ENCODE measurements at places on chromosomes 12 and 14.

- no peak for DNase-seq
Measured at GRCh38 chr12:121034616-121035305, 4.3 kb downstream of the OASL start.

DNA sequence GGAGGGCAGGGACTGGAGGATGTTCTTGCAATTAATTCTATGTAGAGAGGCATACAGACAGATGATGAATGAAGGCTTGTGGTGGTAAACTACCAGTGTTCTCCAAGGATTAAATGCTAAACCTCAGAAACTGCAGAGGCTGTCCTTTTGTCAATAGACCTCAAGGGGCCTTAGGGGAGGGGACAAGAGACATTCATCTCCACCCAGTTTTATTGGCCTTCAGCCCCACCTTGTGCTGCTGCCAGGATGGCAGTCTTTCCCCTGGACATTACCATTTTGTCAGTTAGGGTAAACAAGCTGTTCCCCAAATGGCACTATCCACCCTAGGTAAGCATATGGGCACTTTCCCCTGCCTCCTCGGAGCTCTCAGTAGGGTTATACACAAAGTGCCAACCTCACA lies 4.9 kb upstream of the SMAGP start:
- no peak for DNase-seq

DNA sequence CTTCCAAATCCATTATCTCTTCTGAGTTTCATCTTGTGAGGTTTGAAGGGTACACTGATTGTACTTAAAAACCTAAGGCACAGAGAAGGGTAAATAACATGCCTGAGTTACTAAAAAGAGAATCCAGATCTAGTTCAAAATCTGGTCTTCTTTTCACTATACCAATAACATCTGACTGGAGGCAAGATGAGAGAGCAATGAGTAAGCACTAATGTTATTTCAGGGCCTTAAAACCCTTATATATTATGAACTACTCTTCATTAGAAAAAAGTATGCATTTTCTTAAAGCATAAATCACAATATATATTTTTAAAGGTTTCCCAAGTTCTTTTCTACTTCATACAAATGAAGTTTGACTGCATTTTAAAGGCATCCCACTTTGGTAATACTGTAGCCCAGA lies 60.2 kb downstream of the GXYLT1 start:
- no peak for DNase-seq

GRCh38 chr14:77918448-77918847 lies 118.5 kb downstream of the ADCK1 start:
- no peak for DNase-seq

DNA sequence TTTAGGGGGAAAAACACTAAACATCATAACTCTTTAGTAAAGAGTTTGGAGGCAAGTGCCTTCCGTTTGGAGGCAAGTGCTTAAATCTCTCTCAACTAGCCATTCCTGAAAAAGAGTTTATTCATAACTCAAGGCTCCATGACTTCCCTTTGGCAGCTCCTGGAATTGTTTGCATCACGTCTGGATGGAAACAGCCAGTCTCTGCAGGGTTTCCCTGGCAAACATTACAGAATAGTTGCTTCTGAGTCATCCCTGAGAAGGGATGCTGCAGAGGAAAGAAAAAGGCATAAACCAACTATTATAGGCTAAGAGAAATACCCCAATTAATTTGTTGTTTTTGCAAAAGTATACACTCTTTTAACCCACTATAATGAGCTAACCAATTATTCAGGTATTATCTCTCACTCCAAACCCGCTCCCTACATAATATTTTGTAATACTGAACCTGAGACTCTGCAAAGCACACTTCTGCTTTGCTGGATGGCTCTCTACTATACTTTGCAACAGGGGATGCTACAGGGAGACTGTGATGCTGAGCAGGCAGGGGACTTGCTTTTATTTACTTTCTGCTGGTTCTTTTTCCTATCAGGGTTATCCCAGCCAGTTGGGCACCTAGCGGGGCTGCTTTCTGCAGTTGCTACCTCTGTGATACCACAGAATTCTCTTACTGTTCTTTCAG lies 497.7 kb downstream of the FUT8 start:
- DNase-seq = no peak

DNA sequence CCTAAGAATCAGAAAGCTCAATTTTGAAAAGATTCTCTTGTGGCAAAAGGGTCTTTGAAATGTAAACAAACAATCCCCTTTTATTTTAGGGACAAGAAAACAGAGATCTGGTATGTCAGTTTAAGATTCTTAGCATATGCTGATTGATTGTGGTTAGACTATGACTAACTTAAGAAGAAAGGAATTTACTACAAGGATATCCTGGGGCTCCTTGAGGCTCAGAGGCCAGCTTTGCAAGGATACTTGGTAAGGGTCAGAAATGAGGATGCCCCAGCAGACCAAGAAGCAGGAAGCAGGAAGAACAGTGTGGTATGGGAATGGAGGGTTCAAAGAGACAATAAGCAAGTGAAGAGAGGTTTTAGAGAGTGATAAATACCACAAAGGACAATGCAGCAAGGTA lies 474.6 kb downstream of the ETNK1 start:
- no peak for DNase-seq

GRCh38 chr12:107492393-107493134 lies 193.0 kb upstream of the PWP1 start:
- DNase-seq = no peak

- DNase-seq = no peak
Measured at GRCh38 chr14:68226523-68226922, 406.9 kb downstream of the RAD51B start.

DNA sequence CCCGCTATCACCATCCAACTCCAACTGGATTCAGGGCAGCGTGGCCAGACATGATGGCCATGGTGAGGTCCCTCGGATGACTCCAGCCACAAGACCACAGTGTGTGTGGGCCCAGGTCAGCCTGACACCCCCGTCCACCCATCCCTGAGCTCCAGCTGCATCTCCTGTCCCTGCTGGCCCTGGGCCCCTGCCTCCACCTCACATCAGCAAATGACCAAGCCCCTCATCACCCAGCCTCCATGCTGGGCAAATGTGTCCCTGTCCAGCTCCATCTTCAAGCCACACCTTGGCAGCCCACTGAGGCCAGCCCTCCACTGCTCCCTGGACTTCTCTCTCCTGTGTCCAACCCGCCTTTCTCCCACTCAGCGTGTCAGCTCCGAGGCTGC lies 3.2 kb downstream of the GPR132 start:
- no peak for DNase-seq

DNA sequence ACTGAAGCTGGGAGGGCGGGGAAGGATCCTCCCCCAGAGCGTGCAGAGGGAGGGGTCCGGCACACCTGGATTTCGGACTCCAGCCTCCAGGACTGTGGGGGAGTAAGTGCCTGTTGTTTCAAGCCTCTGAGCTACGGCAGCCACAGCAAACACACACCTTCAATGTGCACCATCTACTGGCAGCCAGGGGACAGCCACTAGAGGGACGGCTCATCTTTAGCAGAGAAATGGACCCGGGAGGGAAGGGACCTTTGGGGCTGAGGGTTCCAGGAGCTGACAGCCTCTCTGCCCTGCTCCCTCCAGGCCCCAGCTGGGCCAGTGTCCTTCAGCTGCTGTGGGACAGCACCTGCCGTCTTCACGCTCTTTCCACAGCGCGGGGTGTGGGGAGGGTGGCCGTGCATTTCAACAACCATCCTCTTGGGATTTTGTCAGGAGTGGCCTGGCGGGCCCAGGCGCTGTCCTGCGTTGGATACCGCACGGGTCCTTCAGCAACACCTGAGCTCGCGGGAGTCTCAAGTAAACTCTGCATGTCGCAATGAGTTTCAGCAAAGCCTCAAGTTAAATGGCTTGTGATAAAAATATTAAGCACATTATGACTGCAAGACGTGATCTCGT lies 209.2 kb upstream of the C14orf180 start:
- no peak for DNase-seq

- no peak for DNase-seq
Measured at GRCh38 chr14:38213001-38213400, 5.3 kb downstream of the SSTR1 start.

DNA sequence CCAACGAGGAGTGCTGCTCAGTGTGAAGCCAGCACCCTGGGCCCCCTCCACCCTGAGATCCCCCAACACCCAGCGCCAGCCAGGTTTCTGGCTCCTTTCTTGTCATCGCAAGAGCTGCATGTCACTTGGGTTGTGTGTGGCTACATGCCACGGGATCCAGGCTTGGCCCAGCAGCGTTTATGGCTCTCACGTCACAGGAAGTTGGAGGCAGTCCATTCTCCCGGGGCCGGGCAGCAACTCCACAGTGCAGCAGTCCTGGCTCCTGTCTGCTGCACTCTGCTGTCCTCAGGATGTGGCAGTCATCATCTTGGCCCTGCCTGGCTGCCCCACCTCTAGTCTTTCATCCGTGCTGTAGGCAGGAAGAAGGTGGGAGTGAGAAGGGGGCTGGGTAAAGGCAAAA lies 78.3 kb downstream of the AACS start:
- DNase-seq = no peak

DNA sequence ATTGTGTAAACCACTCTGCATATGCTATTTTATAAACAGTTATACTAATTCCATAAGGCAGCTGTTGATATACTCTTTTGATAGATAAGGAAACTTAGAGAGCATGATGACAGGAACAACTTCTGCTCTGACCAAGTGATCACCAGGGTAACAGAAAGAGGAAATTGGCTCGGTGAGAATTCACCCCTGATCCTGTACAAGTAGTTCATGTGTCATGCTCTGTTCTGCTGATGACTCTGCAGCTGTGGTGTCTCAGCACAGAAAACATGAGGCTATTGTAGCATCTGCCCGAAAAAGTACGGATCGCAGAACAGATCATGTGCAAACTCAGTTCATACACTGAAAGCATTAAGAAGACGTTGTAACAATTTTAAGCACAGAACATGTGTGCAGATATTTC lies 345.0 kb downstream of the LRIG3 start:
- no peak for DNase-seq

- no peak for DNase-seq
Measured at GRCh38 chr12:105935981-105936380, 202.8 kb downstream of the NUAK1 start.

DNA sequence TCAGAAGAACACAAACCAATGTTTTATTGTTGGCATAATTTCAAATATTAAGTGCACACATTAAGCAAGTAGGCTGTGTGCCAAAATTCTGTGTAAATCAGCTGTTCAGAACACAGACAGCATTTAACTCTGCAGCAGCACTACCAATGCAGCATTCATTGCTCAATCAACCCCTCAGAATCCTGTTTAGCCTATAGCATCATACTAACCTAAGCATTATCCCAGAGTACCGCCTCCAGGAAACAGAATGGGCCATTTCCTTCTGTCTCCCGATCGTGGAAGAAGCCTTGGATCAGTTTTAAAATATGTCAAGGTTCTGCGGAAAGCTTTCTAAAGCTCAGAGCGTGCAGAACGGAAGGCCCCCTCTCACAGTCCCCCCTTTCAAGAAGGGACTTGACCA lies 3.3 kb downstream of the IL26 start:
- no peak for DNase-seq

DNA sequence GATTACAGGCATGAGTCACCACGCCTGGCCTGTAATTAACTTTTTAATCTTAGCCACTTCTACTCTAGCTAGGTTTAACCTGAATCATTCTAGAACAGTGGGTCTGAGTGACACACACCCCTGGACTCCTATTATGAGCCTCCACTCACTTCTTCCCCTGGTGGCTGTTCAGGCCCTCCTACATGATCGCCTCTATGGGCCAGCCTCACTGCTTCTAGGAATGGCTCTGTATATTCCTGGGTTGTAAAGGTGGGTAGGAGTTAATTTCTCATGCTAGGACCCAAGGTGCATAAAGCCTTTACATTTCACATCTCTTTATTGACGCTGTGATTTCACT lies 8.0 kb upstream of the RNU6-8 start:
- DNase-seq = no peak

DNA sequence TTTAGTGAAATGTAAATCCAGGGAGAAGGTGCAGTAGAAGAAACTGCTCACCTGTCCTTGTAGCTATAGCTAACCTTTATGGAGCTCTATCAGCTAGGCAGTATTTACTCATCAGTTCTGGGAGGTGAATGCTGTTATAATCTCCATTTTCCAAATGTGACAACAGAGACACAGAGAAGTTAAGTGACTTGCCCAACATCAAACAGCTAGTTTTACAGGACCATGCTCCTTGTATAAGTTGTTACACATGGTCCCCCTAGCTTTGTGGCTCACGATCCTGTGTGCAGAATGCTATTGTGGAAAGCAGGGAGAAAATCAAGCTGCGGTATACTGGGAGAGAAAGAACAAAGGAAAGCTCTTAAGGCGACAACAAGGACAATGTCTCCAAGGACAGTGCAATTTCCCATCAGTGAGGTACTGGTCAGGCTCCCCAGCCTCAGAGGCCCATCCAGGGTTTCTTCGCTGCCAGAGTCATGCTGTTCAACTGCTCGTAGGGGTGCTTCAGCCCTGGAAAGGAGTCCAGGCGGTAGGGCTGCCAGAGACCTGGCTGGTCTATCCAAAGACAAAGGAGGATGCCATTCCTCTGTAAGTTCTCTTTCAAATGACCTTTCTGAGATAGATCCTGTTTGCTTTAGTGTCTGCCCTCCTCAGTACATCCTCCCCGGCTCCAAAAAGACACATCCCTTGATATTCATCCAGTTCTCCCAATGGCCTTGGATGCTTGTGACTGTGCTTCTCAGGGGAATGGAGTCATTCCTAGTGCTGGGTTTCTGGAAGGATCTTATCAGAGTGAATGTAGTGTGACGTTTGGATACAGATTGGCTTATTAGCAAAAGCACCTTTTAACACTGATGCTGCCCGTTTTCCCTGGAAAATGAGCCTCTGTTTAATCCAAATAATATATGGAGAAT lies 95.5 kb downstream of the ARF6 start:
- no peak for DNase-seq

DNA sequence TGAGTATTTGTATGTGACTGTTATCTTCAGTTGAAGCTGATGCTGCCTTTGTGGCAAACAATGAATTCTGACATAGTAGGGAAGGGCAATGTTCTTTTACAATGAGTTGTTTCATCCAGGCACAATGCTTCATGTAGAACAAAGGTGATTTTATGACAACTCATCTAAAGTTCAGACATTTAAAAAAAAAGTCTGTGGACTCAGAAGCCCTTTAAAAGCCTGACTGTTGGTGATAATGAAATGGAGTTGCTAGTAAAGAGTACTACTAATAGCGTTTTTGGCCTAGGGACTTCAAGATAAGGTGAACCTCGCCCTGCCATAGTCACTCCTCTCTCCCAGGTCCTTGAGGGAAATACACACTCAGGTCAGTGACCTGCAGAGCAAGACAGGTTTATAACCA lies 105.1 kb downstream of the AKAP6 start:
- DNase-seq = no peak

DNA sequence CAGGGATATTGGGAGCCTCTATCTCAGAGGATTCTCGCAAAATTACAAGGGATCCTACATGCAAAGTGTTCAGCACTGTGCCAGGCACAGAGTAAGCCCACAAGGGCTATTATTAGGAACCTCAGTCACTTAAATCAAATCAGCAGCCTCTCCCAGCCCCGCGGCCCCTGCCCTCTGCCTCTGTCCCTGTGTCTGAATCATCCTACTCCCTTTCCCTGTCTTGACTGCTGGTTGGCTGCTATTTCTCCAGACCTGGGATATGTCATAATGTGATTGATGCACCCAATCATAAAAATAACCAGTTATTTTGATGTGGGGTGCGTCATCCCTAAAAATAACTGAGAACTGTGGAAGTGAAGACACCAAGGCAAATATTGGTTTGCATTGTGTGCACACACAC lies 176.3 kb downstream of the KSR2 start:
- no peak for DNase-seq
